ENCODE measurements at places on chromosomes 4 and X. TPM values are rescaled to one million over a fixed set of nuclear protein-coding genes. Genes with fewer than 3 reads are reported as not detected.
A peak's percentile ranks its signal among the peaks of the same experiment; 100 is the strongest.

DNA sequence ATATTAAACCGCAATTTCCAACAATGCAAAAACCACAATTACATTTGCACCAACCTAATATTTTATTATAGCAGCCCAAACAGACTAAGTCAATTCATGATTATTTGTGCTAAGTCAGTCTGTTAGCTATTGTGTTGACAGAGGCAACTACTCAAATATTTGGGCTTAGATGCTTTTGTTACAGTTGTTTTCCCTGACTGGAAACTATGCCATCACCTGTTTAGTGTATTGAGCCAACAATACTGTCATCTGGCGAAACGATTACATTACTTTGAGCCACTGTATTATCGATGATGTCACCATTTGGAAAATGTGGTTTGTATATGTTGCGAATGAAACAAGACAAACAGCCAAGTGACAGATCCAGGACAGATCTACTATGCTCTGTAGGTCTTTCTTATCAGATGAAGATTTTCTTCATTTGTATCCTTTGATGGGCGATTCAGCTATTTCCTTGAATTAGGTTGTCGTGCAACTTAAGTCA, 38.7 kb upstream of the INTS6L start:
- H3K36me3 ChIP-seq = no peaks in the 10 kb centered on the region
- no peak for DNase-seq
- peaks cover 3% of the 10 kb centered on the region for H3K4me1 ChIP-seq
- no peak overlapping the region for H3K4me3 ChIP-seq
- H3K27ac ChIP-seq = no peak overlapping the region

DNA sequence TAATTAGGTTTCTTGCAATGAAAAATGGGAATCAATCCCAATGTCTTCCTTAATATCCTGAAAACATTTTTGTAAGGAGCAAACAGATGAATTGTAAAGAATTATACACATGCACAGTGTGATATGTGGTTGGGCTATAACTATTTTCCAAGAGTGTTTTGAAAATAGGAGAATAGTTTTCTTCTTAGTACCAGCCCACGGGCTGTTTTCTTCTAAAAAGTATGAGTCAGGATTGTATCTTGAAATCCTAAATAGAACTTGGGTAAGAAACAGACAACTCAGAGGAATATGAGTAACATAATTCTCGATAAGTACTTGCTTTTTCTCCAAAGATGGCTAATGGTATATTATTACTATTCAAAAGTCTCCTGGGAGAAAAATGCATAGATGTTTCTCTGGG, 136.7 kb downstream of the MAGEC2 start:
- H3K36me3 ChIP-seq = no peaks in the 10 kb centered on the region
- H3K27me3 ChIP-seq = no peaks in the 10 kb centered on the region
- no peak for DNase-seq
- H3K4me1 ChIP-seq = no peaks in the 10 kb centered on the region
- H3K27ac ChIP-seq = no peak overlapping the region

GRCh38 chrX:76029385-76029784, 143.5 kb upstream of the PBDC1 start:
- no peaks in the 10 kb centered on the region for H3K36me3 ChIP-seq
- no peak overlapping the region for H3K27ac ChIP-seq
- DNase-seq = no peak
- H3K4me3 ChIP-seq = no peak overlapping the region
- H3K27me3 ChIP-seq = no peaks in the 10 kb centered on the region

DNA sequence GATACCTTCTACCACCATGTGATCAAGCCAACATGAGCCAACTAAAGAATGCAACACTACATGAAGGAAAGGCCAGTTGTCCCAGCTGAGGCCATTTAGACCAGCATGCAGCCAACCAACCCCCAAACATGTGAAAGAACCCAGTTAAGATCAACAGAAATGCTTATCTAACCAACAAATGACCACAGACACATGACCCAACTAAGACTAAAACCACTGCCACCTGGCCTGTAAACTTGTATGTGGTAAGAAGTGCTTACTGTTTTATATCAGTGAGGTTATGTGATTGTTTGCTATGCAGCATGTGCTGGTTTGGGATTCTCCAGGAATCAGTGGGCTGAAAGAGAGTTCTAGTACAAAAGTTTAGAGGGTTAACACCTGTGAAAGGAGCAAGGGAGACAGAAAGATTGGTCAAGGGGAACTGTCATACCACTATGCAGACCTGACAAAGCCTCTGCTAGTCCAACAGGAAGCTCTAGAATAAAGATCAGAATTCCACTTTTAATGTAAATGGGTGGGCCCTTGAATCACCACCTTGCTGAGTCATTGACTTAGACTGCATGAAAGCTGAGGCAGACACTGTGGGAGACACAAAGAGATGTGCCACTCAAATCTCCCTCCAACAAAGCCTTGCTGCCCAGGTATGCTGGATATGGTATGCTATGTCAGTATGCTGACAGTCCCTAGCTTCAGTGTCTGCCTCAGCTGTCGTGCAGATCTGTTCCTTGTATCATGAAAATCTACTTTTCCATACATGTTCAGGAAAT, 6.1 kb upstream of the SH3D19 start:
- no peak for DNase-seq
- no peaks in the 10 kb centered on the region for H3K36me3 ChIP-seq
- no peak overlapping the region for H3K4me3 ChIP-seq

DNA sequence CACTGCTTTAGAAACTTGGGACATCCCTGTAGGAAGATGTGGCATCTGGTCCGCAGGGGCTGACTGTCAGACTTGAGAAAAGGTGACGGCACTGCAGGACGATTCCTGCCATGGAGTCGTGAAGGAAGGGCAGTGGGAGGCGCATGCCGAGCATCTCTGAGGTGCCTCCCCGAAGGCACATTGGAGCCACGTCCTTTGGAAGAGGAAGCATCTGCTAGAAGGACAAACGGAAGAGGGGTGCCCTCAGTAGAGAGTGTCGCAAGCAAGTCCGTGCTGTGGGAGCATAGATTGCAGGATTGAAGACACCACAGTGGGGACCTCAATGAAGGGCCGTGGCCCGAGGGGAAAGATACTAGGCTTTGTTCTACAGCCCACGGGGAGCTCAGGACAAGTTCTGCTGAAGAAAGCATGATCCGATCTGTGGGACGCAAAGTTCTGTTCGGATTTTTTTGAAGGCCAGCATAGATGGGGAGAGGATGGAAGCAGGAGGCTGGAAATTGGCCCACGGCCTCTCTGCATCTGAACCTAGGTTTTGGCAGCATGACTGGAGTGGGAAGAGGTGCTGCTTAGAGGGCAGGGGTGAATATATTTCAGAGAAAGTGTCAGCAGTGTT, 24.2 kb upstream of the HELT start:
- peaks cover 1% of the 10 kb centered on the region for H3K27me3 ChIP-seq
- DNase-seq = no peak
- no peaks in the 10 kb centered on the region for H3K36me3 ChIP-seq
- H3K27ac ChIP-seq = no peak overlapping the region

DNA sequence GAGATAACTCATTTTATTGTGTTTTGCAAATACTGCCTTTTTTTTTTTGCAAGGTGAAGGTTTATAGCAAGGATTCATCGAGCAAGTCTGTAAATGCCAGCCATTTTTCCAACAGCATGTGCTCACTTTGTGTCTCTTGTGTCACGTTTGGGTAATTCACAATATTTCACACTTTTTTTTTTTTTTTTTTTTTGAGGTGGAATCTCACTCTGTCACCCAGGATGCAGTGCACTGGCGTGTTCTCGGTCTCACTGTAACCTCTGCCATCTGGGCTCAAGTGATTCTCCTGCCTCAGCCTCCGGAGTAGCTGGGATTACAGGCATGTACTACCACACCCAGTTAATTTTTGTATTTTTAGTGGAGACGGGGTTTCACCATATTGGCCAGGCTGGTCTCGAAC, 1.9 kb downstream of the RNF4 start:
- peak overlapping the region; percentile 95 for H3K27ac ChIP-seq
- no peaks in the 10 kb centered on the region for H3K27me3 ChIP-seq
- no peak for DNase-seq
- H3K4me1 ChIP-seq = peaks cover 77% of the 10 kb centered on the region
- peak overlapping the region; percentile 98 for H3K4me3 ChIP-seq

DNA sequence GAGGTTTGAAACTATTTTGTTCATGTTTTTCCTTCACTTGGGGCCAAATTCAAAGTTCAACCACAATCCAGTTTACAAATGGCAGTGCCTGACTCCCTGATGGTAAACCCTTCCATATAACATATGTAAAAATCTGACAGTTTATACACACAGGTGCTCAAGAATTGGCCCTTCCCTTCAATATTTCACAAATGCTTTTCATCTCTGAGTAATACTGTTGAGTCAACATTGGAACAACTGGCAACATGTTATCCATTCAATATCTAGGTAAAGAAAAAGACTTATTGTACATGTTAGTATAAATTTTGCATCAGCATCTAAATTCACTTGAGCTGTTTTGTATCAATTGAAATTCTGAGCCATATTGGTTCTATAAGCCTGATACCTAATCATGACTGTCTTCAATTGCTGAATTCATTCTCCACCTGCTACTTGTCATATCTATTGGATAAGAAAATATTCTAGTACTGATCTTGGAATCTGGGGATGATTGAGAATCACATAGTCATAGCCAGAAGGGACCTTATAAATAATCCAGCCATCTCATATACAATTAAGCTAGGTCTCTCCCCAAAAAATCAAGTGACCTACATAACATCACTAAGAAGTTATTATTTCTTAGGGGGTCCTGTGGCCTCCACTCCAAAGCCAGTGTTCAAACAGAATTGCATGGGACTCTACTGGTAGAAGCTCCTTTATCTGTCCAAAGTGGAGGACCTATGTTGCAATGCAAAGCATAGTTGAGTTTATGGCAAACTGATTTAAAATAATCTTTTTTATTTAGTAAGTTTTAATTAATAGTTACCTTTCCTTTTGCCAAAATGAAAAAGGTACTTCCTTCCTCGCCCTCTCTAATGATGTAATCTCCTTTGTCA, 61.9 kb downstream of the PRKG2 start:
- peak overlapping the region; percentile 29 for H3K27ac ChIP-seq
- DNase-seq = no peak
- H3K4me1 ChIP-seq = no peaks in the 10 kb centered on the region

Gene STBD1
- 0.19 TPM for polyA plus RNA-seq

DNA sequence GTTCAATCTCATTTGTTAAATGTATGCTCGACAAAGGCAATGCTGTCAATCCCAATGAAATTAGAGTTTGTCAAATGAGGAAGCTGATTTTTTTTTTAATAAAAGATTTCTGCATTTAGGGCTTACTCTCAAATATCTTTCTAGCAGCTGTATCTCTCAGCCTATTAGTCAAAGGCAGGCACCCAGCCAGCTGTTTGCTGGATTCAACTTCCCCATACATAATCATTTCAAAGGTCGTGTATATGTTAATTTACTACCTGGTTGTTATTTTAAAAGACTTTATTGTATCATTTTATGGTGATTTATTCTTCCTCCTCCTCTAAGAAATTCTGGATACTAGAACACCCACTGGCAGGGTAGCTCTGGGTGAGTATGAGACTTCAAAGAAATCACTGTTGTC, 27.1 kb downstream of the RAI2 start:
- no peak for DNase-seq
- no peaks in the 10 kb centered on the region for H3K4me1 ChIP-seq
- H3K4me3 ChIP-seq = no peak overlapping the region
- H3K27ac ChIP-seq = no peak overlapping the region
- peaks cover 2% of the 10 kb centered on the region for H3K27me3 ChIP-seq
- peaks cover 5% of the 10 kb centered on the region for H3K36me3 ChIP-seq

- H3K4me1 ChIP-seq = peaks cover 56% of the 10 kb centered on the region
- no peak overlapping the region for H3K4me3 ChIP-seq
- H3K36me3 ChIP-seq = no peaks in the 10 kb centered on the region
- no peak for DNase-seq
Observed at GRCh38 chrX:118355225-118355920, 9.5 kb downstream of the WDR44 start.

DNA sequence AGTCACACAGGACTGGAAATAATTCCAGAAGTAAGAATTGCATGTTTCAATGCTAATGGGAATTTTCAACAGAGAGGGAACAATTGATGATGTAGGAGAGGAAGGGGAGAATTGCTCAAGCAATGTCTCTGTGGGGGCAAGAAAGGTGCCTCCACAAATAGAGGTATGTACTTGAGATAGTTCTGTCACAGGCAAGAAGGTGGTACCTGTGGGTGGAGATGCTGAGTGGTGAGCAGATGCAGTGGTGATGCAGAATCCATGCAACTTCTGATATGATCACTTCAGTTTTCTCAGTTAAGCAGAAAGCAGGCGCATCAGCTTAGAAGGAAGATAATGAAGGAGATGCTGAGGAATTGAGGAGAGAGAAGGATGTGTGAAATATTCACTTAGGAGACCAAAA, 55.1 kb upstream of the SEC24B start:
- H3K4me1 ChIP-seq = no peaks in the 10 kb centered on the region
- H3K27ac ChIP-seq = no peak overlapping the region
- H3K4me3 ChIP-seq = no peak overlapping the region
- H3K27me3 ChIP-seq = peaks cover 17% of the 10 kb centered on the region

Gene HERC6
- 10.8 TPM for polyA plus RNA-seq

Gene KCNIP4
- 0.36 TPM for polyA plus RNA-seq

Gene GATA1
- not detected for polyA plus RNA-seq

- no peak for DNase-seq
- H3K4me3 ChIP-seq = no peak overlapping the region
- H3K27me3 ChIP-seq = no peaks in the 10 kb centered on the region
- no peaks in the 10 kb centered on the region for H3K4me1 ChIP-seq
Observed at GRCh38 chrX:132367984-132368383, 120.9 kb downstream of the MBNL3 start.

DNA sequence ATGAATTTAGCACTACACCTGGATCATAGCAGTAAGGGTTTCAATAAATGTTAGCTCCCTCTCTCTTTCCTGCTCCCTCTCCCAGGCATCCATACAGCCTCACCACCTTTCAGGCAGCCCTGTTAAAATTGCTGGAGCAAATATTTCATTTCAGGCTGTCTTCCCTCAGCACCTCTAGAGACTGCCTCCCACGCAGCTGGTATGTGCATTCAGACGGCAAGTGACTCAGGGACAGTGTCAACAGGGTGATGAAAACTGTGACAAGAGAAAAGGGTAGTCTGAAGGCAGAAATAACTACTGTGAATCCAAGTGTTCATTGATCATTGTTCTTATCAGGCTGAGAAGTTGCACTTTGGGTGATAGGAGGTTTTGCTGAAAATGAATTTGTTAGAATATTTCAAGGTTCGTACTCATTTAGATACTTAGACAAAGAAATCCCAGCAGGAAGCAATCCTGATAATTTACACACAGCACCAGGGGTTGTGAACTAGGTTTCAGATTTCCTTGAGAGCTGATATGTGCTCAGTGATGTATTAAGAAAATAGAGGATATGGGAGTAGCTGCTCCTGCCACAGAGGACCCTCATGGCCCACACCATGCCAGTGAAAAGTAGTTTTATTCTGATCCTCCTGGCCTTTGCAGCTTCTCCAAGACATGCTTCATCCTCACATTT, 424.2 kb downstream of the FGF13 start:
- H3K36me3 ChIP-seq = no peaks in the 10 kb centered on the region
- H3K4me1 ChIP-seq = no peaks in the 10 kb centered on the region
- no peak overlapping the region for H3K4me3 ChIP-seq
- no peaks in the 10 kb centered on the region for H3K27me3 ChIP-seq
- H3K27ac ChIP-seq = no peak overlapping the region
- no peak for DNase-seq

GRCh38 chr4:79178760-79179159, 147.1 kb downstream of the NAA11 start:
- H3K4me1 ChIP-seq = no peaks in the 10 kb centered on the region
- no peaks in the 10 kb centered on the region for H3K36me3 ChIP-seq
- no peak for DNase-seq
- H3K27me3 ChIP-seq = peaks cover 4% of the 10 kb centered on the region
- H3K4me3 ChIP-seq = no peak overlapping the region

Gene SPACA5
- polyA plus RNA-seq = not detected

GRCh38 chr4:86279293-86279960, 80.4 kb downstream of the MAPK10 start:
- no peak overlapping the region for H3K4me3 ChIP-seq
- H3K4me1 ChIP-seq = no peaks in the 10 kb centered on the region
- H3K27me3 ChIP-seq = peaks cover 3% of the 10 kb centered on the region
- no peak overlapping the region for H3K27ac ChIP-seq
- H3K36me3 ChIP-seq = no peaks in the 10 kb centered on the region
